ENCODE measurements at places on chromosomes 1 and 21.
A peak's percentile ranks its signal among the peaks of the same experiment; 100 is the strongest.

DNA sequence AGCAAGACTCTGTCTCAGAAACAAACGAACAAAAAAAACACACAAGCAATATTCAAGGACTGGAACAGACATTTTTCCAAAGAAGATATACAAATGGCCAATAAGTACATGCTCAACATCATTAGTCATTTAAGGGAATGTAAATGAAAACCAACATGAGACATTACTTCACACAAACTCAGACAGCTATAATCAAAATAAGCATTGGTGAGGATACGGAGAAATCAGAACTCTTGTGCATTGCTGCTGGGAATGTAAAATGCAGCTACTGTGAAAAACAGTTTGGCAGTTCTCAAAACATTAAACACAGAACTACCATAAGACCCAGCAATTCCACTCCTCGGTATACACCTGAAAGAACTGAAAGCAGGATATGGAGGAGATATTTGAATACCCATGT lies 15.4 kb downstream of the NOL9 start:
- no peak for DNase-seq

DNA sequence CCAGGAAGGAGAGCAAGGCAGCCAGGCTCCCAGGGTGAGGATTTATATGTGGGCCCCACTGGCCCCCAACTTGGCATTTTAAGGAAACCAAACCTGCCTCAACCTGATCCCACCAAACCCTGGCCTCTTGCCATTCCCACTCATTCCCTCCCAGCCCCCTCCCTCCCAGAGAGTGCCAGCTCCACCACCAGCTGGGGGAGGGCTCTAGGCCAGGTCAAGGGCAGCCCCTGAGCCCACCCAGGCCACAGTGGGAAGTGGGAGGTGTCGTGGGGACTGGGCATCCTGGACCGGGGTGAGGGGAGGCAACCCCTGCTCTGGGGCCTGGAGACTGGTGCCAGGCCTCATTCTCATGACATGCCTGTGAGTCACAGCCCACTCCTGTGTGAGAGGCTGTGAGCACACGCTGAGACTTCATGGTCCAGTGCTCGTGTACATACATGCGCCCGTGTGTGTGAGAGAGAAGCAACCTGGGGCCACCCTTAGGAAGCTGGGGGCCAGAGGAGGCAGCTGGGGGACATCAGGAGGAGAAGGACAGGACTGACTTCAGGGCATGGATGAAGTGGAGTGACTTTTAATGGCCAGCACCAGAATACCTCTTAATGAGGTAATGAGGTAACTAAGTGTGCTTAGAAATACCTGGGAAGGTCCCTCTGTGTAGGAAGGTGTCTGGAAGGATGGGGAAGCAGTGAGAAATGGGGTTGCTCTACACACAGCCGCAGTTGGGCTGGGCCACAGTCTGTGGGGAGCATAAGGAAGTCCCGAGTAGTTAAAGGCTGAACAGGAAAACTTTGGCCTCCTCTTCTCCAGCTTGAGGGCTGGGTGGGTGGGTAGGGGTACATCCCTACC lies at the start of gene S100A2:
TSS of gene S100A2 (minus strand) at position 316 of the 846 bp plus-strand sequence. CDS start 1,967 bp downstream, outside the sequence.
- DNase-seq: peak; percentile 41

DNA sequence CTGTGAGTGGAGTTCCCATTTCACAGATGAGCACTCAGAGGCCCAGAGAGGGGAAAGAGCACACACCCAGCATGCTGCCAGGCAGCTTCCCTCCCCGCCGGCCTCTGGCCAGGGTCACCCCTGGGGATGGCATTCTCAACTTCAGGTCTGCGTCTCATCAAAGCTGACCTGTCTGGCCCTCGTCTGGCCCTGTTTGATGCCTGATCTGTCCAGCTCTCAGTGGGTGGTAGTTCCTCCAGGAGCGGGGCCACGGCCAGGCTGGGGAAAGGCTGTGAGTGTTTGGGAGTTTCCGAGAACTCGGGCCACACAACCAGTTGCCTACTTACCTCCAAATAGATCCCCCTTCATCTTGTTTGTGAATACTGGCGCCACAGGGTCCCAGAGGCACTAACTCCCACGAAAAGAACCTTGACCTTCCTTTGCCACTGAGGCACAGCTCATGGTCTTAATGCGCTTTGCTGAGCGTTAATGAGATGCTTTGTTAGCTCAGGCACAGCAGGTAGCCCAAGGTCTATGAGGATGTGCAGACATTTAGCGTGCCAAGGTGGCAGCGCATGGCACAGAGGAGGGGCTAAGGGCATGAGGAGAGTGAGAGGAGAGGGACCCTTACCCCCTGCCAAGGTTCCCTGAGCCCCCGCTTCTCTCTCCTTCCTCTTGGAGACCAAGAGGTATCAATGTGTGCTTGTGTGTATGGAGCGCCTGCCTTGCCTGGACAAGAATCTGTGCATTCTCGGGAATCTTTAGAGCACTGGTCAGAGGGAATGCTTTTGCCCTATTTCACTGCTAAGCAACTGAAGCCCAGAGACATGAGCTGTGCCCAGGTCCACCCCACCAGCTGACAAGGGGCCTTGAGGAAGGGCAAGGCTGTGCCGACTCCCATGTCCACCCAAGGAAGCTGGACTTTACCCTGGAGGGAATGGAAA lies 61.2 kb downstream of the DISP3 start:
- DNase-seq: no peak

DNA sequence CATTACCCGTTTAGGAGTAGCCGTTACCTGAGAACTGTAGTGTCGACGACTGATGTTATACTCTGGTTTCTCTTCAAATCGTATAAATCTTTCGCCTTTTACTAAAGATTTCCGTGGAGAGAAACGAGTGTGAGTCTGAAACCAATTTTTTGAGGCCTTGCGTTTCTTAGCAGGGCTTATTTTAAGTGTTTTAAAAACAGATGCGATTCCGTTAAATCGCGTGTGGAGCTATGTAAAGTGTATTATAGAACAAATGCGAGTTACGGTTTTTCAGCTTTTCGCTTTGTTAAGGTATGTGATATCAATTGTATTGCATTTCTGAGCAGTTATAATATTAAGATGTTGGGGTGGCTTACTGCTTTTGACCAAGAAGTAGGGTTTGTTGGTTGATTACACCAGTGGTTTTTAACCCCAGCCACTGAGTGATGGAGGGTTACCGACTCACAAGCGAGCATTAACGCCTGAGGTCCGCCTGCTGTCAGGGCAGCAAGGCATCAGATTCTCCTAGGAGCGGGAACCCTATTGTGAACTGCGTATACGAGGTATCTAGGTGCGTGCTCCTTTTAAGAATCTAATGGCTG lies 18.0 kb downstream of the KIAA2013 start:
- DNase-seq: peak; percentile 77

- DNase-seq: no peak
These were observed 66.0 kb downstream of the MATN1 start for GRCh38 chr1:30657131-30658013.

GRCh38 chr1:171488190-171488929 lies 3.0 kb downstream of the PRRC2C start:
- no peak for DNase-seq

GRCh38 chr1:92623187-92623778 lies 136.6 kb upstream of the GFI1 start:
- DNase-seq: no peak

- no peak for DNase-seq
These were observed 20.6 kb upstream of the DDAH1 start for GRCh38 chr1:85485516-85485915.

GRCh38 chr21:32278103-32278502 lies 746 bp downstream of the MIS18A start:
- no peak for DNase-seq

- DNase-seq: no peak
These were observed 9.8 kb downstream of the PLA2G4A start for GRCh38 chr1:186838380-186839040.

- DNase-seq: no peak
These were observed 44.2 kb downstream of the SCYL3 start for GRCh38 chr1:169849346-169850022.

DNA sequence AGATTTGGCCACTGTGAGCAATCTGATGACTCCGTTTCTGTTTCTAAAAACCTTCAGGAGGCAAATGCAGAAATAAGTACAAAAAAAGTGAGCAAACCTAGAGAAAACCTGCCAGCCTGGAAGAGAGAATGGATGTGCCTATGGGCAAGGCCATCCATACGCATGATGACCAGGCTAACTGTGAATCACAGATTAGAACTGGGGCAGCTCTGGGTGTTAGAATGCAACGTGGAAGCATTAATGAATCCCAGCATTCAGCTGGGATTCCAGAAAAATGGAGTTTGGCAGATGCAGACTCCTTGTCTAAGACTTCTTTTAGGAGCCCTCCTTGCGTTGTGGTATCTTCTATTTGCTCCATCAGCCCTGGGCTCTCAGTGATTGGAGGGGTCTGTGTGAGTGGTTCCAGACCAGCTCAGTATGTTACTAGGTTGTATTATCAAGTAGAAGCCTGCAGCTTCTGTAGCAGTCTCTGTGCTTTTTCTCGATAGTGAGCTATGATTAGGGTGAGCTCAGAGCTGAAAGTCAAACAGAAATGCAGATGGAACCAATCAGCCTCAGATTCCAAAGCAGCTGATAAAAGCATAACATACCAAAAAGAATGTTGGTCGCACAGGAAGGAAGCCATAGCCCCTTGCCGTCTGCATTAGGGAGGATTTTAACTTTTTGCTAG lies 154.0 kb downstream of the PSMG1 start:
- no peak for DNase-seq

DNA sequence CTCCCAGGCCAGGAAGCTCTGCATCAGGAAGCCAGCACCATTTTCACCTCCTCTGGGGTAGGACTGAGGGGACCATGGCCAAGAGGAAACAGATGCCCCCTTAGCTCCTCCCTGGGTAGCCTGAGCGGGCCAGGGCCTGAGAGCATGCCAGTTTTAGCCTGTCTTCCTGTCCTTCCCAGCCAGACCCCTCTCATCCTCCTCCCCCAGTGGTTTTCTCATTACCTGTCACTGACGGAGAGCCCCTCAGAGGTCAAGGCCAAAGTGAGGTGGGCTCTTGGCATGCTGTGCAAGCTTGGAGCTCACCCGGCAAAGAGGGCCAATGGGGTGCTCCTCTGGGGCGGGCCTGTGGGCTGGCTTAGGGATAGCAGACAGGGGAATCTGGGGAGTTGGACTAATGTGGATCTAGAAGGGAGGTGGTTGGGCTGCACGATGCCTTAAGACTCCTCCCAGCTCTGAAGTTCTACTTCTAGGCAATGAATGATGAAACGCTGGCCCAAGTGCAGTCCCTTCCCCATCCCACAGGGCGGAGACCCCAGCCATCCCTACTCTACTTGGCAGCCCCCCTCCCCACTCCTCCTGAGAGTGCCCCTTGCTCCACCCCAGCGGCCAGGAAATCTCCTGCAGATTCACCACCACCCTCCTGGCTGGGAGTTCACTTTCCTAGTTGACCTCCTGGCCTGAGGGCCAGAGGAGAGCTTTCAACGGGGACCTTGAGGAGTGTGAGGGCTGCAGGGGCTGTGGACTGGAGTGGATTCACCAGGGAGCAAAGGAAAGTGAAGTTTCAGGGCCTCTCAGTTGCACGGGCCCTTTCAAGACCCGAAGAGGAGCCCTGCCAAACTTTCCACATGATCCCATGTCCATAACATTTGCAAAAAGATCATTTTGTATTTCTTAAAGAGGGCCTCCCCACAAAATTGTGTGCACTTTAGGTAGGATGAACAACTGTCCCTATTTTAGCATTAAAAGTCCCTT lies 9.4 kb upstream of the LMNA start:
- DNase-seq: no peak

GRCh38 chr1:66648901-66649595 lies 103.2 kb upstream of the DYNLT5 start:
- no peak for DNase-seq

DNA sequence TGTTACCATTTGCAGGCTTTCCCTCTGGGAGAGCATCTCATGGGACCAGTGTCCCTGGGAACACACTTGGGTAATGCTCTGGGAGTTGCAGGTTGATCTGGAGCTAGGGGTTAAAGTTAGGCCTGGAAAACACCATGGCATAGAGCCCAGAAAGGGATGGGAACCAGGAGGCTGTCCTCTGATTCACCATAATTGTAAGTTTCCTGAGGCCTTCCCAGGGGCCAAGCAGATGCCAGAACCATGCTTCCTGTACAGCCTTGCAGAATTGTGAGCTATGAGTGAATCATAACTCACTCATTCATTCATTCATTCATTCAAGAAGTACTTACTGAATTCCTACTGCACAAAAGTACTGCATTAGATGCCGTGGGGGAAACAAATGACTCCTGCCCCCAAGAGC lies 50.0 kb downstream of the LACTBL1 start:
- no peak for DNase-seq

GRCh38 chr1:25467193-25467592 lies 36.5 kb downstream of the MACO1 start:
- DNase-seq: no peak

DNA sequence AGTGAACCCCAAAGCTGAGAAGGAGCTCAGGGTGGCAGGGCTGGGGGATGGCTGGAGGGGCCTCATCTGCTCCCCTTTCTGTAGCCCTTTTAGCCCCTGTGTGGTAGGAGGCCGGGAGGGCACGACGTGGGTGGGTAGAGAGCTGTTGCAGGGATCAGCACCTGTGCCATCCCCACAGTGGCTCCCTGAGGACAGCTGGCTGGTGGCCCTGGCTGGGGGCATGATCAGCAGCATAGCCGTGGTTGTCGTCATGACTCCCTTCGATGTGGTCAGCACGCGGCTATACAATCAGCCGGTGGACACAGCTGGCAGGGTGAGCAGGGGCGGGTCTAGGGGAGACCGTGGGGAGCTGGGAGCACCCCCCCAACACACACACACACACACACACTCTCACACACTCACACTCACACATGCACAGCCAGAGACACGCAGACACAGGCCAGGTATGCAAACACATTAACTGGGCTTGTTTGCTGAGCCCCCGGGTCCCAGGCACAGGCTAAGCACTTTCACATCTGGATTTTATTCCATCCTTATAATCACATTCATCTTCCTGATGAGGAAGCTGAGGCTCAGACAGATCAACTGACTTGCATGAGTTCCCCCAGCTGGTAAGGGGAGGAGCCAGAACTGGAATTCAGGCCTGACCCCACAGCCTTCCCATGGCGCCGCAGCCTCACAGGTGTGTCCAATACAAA lies 2.5 kb downstream of the SLC25A34 start:
- no peak for DNase-seq
